ENCODE measurements at places on chromosomes 7 and 10. TPM values are rescaled to one million over a fixed set of nuclear protein-coding genes. Genes with fewer than 3 reads are reported as not detected.

NKX6-2 gene
- total RNA-seq: not detected

- H3K27me3 ChIP-seq: peaks cover 2% of the 10 kb centered on the region
- H3K27ac ChIP-seq: no peak overlapping the region
- no peaks in the 10 kb centered on the region for H3K36me3 ChIP-seq
- no peak for DNase-seq
These were observed 4.0 kb upstream of the AQP1 start for GRCh38 chr7:30907527-30908267.

DNA sequence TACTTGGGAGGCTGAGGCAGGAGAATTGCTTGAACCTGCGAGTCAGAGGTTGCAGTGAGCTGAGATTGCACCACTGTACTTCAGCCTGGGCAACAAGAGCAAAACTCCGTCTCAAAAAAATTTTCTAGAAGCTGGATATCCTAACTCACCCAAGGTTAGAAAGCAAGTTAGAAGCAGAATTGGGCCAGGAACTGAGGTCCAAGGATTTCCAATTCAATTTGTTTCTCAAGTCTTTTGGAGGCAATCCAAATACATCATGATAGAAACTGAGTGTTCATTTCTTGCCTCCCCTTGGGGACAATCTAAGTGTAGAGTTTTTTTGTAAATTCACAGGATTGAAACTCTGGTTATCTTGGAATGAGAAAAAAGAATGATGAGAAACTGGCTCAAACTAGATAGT lies 45.5 kb downstream of the LAMB1 start:
- no peak for DNase-seq
- no peak overlapping the region for H3K4me3 ChIP-seq
- H3K27ac ChIP-seq: no peak overlapping the region

DNA sequence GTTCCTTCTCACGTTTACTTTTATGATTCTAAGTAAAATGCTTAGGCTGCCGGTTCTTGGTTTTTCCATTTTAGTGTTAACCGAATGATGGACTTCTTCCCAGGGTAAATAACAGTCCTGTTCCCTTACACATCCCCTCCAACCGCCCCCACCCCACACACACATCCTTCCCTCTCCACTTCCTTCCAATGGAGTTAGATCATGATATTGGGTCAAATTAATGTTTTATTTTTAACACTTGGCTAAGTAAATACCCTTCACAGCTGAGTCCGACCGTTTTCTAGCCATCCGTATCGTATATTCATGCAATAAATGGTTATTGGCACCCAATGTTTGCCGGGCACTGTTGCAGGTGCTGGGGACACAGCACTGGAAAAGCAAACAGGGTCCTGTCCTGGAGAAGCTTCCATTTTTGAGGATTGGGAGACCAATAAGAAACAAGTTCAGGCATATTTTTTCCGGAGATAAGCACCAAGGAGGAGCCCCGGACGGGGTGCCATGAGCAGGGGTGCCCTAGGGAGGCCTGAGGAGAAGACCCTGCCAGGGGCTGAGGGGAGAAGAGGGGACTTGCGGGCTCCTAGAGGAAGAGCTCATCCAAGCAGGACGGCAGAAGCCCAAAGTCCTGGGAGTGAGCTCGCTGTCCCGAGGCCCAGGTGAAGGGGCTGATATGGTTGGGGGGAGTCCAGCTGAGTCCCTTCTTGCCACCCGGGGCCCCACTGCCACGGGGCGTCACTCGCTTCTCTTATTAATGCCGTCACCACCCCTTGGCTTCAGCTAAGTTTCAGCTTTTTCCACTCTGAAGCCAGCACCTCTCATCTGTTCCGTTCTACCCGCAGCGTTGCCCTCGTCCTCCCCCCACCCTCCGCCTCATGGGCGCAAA lies 126.0 kb upstream of the RET start:
- H3K4me1 ChIP-seq: no peaks in the 10 kb centered on the region
- peak; percentile 6 for DNase-seq
- H3K27ac ChIP-seq: no peak overlapping the region
- H3K4me3 ChIP-seq: no peak overlapping the region
- peaks cover 28% of the 10 kb centered on the region for H3K27me3 ChIP-seq

- peak overlapping the region; percentile 84 for H3K4me3 ChIP-seq
- peaks cover 9% of the 10 kb centered on the region for H3K4me1 ChIP-seq
- H3K27ac ChIP-seq: peak overlapping the region; percentile 71
- peaks cover 10% of the 10 kb centered on the region for H3K27me3 ChIP-seq
- no peak for DNase-seq
These were observed 734 bp downstream of the PTPN12 start for GRCh38 chr7:77537778-77538280.

All from activated naive CD8-positive, alpha-beta T cell treated with anti-CD3 and anti-CD28 coated beads, Interleukin-2, amount 10 ng/mL, durations not matched to agents 7 days and 5 days (primary cell).